ENCODE measurements at places on chromosomes 16 and 17.

GRCh38 chr17:10224582-10225195, 26.3 kb upstream of the GAS7 start:
- no peak for DNase-seq

- no peak for DNase-seq
Measured at GRCh38 chr17:7496470-7497183, 12.5 kb downstream of the POLR2A start.

DNA sequence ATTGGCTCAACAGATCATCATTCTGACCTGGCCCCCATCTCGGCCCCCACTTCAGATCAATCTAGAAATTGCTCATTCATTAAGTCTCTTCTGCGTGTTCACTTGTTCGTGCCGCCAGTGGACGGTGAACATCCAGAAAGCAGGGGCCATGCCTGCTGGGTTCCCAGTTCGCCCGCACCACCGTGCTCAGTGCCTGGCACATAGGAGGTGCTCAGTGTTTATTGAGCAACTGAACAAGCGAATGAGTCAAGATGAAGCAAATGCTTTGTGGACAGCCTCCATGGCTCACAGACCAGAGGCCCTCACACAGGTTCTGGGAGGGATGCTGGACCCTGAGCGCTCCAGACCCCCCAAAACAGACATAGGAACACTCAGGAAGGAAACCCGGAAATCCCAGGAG, 13.9 kb downstream of the BEAN1 start:
- no peak for DNase-seq

GRCh38 chr16:89633064-89633631, 19.7 kb downstream of the DPEP1 start:
- no peak for DNase-seq

DNA sequence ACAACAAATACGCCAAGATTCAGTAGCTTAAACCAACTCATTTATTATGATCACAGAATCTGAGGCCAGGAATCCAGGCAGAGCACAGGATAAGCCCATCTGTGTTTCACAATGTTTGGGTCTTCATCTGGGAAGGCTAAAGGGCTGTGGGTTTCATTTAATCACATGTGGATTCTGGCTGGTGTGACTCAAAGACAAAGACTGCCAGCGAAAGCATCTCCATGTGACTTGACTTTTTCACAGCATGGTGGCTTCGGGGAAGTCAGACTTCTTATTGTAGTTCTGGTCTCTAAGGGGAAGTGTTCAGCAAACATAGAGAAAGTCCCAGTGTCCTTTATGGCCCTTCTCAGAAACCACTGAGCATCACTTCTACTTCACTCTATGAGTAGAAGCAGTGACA, 1014.4 kb upstream of the GOT2 start:
- no peak for DNase-seq

DNA sequence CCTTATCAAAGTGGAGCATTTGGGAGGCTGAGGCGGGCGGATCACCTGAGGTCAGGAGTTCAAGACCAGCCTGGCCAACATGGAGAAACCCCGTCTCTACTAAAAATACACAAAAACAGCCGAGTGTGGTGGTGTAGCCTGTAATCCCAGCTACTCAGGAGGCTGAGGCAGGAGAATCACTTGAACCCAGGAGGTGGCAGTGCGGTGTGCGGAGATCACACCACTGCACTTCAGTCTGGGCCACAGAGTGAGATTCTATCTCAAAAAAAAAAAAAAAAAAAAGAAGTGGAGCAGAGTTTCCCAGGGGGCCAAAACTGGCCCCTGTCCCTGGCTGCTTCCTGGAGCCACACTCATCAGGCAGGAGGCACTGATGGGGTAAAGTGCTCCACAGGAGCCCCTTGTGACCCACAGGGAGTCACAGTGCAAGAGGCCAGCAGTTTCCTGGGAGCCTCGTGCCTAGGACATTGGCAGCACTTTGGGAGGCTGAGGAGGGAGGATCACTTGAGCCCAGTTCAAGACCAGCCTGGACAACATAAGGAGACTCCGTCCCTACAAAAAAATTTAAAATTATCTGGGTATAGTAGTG, 44.4 kb downstream of the RTN4RL1 start:
- DNase-seq, result no peak

GRCh38 chr17:35906191-35906925, 24.2 kb downstream of the RDM1 start:
- no peak for DNase-seq

GRCh38 chr16:3009568-3010390, 2.9 kb upstream of the CLDN9 start:
- no peak for DNase-seq

- no peak for DNase-seq
Measured at GRCh38 chr16:71585318-71585703, 8.4 kb upstream of the TAT start.

GRCh38 chr16:89052890-89053724, 40.5 kb upstream of the ACSF3 start:
- no peak for DNase-seq

GRCh38 chr17:18261146-18261515, 669 bp downstream of the MIEF2 start:
- DNase-seq, result no peak

GRCh38 chr16:77850636-77851333, 62.4 kb downstream of the VAT1L start:
- no peak for DNase-seq

DNA sequence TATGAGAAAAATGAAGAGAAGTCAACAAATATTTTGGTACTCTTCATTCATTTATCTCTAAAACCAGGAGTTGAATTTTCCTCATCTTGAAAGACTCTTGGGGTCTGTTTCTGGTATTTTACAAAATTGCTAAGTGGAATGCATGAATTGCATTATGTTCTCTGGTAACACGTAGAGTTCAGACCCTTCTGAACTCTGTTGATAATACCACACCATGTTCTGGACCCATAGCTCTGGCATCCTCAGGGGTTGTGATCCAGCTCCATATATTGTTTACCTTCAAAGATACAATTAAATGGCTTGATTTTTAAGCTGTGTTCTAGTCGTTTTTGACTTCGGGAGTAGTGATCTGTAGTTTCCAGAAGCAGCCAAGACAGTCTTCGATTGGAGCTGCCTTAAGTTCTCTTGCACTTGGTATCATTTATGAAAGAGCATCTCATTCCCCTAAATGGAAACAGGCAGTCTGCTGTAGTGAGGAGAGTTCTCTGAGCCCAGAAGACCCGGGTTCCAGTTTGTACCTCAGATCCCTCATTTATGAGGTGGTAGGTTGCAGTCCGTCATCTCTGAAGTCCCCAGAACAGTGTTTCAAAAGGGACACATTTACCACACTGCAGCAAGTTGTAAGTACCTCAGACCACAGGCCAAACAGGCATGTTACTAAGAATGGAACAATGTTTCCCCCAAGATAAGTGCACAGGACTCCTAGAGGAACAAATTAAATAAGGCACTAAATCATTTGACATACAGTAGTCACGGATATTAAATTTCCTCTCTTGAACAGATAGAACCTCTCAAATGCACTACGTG, 9.6 kb downstream of the PSMD7 start:
- DNase-seq, result no peak

DNA sequence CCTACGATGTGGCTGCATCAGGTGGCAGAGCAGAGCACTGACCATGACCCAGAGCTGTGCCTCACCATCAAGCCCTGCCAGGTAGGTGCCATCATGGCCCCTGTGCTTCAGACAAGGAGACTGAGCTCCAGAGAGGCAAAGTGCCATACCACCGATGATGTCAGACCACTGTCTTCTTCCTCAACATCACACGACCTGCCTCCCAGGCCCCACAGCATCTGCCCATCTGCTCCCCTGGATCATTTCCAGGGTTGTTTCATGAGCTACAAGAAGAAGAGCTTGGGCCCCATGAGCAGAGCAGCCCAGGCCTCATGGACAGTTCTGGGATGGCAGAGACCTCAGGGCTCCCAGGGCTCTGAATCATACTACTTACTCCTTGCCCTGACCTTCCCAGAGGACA, 9.9 kb downstream of the XYLT1 start:
- no peak for DNase-seq

- no peak for DNase-seq
Measured at GRCh38 chr17:14197057-14197456, 39.6 kb downstream of the CDRT15 start.

DNA sequence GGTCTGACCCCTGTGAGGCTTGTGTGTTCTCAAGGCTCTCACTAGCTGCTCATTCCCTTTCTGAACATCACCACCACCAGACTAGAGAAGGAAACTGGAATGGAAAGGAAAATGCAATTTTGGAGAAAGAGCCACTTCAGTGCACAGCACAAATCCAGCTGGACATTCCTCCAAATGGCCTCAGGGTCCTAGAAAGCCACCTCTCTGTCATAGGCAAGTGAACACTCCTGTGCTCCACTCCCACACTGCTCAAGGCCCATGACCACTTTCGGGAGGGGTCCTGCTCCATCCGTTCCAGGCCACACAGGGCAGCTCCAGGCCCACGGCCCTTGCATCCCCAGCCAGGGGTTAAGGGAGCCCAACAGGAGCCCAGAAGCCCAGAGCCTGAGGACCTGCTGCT, 2.6 kb downstream of the LRRC75A start:
- no peak for DNase-seq

GRCh38 chr16:48217708-48218107, 26.4 kb upstream of the LONP2 start:
- no peak for DNase-seq

GRCh38 chr17:80526116-80526910, 18.3 kb upstream of the RPTOR start:
- DNase-seq, result no peak

DNA sequence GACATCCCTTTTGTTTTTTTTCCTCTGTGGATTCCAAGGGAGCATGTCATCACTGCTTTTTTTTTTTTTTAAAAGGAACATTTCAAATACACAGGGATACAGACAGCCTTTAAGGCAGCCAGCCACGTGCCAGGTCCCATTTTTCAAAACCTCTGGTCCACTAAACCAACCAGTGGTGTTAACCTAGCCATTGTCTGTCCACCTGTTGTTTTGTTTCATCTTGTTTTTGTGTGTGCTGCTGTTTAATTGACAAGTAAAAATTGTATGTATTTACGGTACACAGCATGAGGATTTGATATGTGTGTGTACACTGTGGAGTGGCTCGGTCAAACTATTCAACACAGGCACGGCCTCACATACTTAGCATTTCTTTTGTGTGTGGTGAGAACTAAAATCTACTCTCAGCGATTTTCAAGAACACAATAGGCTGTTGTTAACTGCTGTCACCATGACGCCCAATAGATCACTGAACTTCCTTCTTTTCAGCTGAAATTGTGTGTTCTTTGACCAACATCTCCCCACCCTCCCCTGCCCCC, 19.2 kb downstream of the TMEM114 start:
- DNase-seq, result no peak

DNA sequence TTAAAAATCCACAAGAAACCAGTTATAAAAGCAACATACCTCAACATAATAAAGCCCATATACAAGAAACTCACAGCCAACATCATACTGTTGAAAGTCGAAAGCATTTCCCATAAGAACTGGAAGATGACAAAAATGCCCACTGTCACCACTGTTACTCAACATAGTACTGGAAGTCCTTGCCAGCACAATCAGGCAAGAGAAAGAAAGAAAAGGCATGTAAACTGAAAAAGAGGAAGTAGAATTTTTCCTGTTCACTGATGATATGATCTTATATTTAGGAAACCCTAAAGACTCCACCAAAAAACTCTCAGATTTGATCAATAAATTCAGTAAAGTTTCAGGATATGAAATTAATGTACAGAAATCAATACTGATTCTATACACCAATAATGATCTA, 45.1 kb downstream of the AHSP start:
- DNase-seq, result no peak

GRCh38 chr17:28777178-28777577, 33.4 kb downstream of the TRAF4 start:
- DNase-seq, result no peak

- peak; percentile 79 for DNase-seq
Measured at GRCh38 chr16:8655184-8655717, 19.2 kb upstream of the ABAT start.

- DNase-seq, result no peak
Measured at GRCh38 chr17:60738287-60738686, 60.6 kb downstream of the BCAS3 start.

- DNase-seq, result no peak
Measured at GRCh38 chr16:49800441-49800840, 55.5 kb downstream of the ZNF423 start.

GRCh38 chr17:73559532-73559931, 84.7 kb downstream of the SDK2 start:
- no peak for DNase-seq

- DNase-seq, result no peak
Measured at GRCh38 chr17:44360144-44360533, 3.5 kb downstream of the FAM171A2 start.

DNA sequence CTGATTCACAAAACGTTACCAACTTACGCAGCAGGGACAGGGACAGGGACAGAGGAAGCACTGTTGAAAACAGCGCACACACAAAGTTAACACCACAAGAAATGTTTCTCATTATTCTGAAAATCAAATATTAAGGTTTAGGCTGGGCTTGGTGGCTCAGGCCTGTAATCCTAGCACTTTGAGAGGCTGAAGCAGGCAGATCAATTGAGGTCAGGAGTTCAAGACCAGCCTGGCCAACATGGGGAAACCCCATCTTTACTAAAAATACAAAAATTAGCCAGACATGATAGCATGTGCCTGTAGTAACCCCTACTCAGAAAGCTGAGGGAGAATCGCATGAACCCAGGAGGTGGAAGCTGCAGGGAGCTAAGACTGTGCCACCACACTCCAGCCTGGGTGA, 4.2 kb downstream of the CYTH1 start:
- no peak for DNase-seq

DNA sequence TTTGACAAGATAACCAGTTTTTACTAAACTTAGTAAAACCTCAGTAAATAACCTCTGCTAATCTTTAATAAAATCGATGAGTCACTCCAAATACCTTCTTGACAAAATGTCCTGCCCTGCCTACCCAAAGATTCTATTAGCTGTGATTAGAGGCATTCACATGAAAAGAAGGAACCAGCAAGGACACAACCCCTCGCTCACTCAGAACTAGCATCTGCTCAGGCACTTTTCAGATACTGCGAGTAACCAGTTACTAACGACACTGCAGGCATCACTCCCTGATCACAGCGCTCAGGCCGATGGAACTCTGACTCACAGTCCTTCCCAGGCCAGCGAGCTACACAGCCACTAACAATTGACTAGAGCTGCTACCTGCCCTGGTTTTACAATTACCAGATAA, 24.3 kb downstream of the PELP1 start:
- no peak for DNase-seq

DNA sequence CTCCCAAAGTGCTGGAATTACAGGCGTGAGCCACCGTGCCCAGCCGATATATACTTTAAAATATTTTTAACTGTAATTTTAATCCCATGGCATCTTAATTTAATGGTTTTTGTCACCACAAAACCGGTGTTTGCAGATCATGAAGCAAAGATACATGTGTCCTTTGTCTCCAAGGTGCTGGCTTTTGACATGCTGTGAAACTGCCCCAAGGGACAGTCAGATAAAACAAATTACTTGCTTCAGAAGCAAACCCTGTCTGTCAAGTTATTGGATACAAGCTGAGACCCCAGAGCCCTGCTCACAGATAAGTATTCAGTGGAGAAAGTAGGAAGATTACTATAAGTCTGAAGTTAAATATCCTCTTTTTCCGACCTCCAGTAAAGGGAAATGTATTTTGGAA, 39.8 kb downstream of the ARL4D start:
- no peak for DNase-seq
